ENCODE measurements at places on chromosomes 1 and 21.

DNA sequence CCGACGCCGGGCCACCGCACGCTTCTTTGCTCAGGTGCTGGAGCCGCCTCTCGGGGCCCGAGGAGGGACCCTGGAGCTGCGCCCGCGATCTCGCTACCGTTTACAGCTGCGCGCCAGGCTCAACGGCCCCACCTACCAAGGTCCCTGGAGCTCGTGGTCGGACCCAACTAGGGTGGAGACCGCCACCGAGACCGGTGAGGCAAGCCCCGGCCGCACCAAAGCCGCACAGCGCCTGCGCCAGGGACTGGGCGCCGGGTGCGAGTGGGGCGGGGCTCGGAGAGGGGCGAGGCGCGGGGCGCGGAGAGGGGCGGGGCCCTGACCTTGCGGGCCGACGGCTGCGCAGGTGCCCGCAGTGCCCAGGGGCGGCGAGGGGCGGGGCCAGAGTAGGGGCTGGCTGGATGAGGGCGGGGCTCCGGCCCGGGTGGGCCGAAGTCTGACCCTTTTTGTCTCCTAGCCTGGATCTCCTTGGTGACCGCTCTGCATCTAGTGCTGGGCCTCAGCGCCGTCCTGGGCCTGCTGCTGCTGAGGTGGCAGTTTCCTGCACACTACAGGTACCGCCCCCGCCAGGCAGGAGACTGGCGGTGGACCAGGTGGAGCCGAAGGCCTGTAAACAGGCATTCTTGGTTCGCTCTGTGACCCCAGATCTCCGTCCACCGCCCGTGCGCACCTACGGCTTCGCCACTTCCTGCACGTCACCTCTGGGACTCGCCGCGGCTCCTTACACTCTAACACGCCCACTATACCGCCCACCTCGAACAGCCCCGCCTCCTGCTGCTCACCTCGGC lies 9.8 kb upstream of the CDC20 start:
- DNase-seq, result no peak

- no peak for DNase-seq
Measured at GRCh38 chr1:54480525-54480848, 67.5 kb upstream of the ACOT11 start.

DNA sequence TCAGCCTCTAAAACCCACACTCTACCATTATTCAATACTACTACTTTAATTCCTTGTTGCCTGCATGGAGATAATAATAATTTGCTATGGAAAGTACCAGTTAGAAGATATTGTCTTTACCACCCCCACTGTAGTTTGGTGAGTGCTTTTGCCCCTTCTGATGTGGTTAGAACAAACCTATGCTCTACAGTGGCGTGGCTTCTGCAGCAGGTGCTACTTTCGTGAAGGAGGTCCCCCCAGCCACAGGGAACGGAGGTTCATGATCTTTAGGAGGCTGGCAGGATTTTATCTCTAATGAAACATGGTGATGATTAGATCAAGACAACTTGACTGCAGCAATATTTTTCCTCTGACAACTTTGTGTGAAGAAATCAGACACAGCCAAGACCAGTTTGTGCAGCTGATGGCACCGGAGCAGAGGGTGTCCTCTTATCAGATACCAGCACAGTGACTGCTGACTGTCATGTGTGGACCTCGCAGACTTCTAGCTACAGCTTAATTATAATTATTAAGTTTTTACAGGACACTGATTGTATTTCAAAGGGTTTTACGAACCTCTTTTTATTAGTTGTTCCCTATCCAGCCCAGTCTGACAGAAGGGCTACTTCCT lies 10.7 kb upstream of the TCHH start:
- no peak for DNase-seq

DNA sequence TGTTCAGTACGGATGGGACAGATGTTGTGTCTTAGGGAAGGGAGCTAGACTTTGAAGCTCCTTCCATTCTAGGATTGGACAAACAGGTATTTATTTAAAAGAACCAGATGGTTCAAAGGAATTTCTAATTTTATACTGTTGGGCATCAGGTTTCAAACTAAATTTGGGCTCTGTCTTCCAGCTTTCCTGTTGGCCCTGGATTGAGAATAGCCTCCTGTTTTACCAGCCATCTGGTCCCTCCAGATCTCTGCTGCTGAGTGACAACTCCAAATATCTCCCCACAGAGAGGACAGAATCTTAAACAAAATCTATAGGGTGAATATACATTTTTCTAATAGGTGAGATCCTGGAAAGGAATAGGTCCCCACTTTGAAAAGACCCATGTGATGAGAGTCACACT lies 52.5 kb upstream of the CNIH3 start:
- DNase-seq, result no peak

DNA sequence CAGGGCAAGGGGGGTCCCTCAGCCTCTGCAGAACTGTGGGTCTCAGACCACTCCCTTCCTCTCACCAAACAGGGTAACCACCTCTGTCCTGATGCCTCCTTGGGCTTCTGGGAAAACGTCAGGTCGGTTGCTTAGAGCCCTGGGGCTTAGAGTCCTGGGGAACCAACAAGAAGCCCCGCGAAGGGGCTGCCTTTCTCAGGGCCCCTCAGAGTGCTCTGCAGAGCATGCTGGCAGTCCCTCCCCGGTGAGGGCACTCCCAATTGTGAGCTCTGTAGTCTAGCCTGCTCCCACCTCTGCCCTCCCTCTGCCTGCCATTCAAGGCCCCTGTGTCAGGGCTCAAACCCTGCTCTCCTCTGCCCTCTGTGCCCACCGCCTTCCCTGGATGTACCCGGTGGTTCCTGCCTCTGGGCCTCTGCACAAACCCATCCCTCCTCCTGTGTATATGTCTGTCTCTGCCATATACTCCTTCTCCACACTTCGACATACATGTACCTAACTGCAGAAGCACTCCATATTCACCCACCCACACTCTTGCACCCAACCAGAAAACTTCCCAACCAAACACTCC lies 92.3 kb downstream of the DMRTB1 start:
- DNase-seq, result no peak

DNA sequence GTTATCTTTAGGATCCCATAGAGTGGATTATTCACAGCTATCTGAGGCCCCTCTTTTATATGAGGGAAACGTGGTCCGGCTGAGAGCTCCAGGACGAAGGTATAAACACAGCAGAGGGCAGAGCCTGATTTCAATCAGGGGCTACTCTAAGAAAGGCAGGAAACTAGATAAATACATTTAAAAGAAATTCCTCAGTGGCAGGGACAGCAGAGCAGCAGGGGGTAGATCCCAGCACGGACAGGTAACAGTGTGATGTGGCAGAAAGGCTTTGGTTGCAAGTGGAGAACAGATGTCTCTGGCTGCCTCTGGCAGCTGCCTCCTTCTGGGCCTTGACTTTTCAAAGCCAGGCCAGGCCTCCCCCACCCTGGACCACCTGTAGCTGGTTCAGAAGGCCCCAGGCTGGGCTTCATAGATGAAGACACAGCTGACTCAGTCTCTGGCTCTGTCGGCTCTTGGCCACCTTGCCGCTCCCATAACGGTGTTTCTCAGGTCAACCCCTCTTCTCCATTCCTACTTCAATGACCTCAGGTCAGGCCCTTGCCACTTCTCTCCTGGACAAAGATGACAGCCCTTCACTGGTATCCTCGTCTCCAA lies 43.8 kb downstream of the FAM78B start:
- no peak for DNase-seq

DNA sequence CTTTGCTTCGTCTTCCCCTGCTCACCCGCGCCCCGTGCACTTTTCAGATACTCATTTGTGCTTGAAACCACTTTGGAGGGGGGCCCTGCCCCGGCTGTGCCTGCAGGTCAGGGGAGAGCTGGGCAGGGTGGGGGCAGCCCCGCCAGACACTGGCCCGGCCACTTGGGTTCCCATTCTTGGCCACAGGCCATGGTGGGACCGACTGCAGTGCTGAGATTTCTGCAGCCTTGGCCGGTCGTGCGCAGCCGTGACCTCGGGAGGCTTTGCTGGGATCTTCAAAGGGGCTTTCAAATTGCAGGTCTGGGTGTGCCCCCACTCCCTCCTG lies 54.5 kb upstream of the TTC34 start:
- DNase-seq, result no peak
